ENCODE measurements at places on chromosomes 6 and 20.

DNA sequence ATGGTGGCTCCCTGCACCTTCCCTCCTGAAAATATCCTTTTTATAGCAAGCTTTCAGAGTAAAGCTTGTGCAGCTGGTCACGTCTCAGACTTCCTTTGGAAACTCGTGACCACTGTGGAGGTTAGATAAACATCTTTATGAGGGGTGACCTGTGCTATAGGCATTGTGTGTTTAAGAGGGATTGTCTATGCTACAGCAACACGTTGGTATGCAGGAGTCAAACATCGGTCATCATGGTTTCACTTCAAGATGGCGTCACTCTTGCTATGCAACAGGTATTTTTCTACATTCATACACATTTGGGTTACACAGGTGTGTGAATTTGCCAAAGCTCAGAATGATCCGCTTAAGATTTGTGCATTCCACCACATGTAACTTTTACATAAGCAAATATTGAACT lies 14.6 kb upstream of the BLCAP start:
- DNase-seq = no peak

GRCh38 chr20:62344782-62345181 lies 22.3 kb downstream of the LAMA5 start:
- DNase-seq = no peak

- DNase-seq = no peak
These were observed 38.7 kb downstream of the RGS17 start for GRCh38 chr6:153092082-153093013.

- no peak for DNase-seq
These were observed 95.7 kb downstream of the SHLD1 start for GRCh38 chr20:5845681-5846615.

DNA sequence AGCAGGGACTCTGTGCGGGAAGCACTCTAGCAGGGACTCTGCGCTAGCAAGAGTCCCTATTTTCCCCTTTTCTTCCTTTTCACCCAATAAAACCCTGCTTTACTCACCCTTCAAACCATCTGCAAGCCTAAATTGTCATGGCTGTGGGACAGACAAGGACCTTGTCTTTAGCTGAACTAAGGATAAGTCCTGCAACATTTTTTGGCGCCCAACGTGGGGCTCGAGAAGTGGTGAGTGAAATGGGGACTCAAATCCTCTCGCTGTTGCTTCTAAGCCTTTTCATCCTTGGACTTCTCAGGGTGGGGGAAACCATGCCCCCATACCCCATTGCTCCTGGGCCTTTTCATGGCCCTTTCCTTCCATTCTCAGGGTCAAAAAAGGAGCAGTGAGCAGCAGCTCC lies 46.4 kb downstream of the IMPG1 start:
- DNase-seq = no peak

GRCh38 chr6:139378882-139379341 lies 4.5 kb upstream of the CITED2 start:
- no peak for DNase-seq

GRCh38 chr6:70823651-70824050 lies 133.2 kb downstream of the B3GAT2 start:
- DNase-seq = no peak

DNA sequence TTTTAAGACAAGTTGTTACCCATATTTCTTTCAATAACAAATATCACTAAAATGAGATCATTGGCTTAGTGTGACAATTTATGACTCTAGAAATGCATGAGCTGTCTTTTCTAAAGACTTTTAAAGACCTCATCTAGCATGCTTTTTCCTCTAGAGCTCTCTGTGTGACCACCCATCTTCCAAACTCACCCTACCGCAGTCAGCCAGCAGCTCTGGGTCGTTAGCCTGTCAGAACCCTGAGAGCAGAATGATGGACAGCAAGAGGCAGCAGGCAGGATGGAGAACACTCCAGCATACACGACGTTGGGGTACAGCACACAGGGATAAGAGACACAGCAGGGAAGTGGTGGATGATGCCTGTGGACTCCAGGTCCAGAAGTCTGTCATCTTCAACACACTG lies 45.1 kb upstream of the TBX18 start:
- no peak for DNase-seq

DNA sequence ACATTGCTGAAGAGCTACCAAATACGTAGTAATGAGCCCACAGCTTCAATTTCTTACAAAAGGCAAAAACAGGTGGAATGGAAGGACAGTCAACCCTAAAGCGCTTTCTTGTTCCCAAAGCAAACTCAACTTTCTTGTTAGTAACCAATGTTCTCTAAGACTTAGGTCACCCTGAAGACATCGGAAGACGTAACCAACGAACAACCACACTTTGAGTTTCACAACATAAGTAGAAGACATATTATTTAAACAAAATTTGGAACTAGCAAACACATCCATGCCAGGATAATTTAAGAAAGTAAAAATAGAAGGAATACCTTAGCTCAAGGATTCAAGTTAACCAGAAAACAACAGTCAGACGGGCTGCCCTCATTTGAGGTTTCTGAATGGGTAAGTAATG lies 51.0 kb downstream of the CNKSR3 start:
- no peak for DNase-seq

DNA sequence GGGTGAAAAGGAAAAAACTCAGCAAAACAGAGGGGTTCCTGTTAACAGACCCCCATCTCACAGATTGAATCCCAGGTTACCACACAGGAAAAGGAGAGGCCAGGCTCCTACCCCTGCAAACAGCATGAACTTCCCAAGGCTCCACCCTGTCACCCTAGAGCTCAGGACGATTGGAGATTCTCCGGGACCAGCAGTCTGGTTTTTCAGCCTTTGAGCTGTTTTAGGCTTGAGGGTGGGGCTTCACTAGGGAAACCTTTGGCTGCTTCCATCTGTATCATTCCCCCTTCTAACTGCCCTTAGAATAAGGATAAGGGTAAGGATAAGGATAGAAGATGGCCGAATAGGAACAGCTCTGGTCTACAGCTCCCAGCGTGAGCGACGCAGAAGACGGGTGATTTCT lies 16.0 kb downstream of the C6orf58 start:
- no peak for DNase-seq

DNA sequence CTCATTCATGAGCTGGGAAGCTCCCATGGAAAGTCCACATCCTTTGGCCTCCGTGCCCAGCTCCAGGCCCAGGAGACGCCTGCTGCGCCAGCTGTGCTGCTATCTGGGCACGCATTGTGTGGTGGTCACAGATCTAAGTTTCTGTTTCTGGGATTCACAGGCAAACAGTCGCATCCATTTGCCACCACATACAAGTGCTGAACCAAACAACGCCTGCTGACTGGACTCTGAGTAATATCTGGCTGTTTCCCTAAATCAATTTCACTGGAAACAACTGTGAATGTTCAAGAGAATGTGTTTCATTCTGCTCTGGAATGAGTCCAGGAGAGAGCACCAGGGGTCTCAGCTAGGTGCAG lies 45.5 kb downstream of the IRF4 start:
- DNase-seq = no peak

DNA sequence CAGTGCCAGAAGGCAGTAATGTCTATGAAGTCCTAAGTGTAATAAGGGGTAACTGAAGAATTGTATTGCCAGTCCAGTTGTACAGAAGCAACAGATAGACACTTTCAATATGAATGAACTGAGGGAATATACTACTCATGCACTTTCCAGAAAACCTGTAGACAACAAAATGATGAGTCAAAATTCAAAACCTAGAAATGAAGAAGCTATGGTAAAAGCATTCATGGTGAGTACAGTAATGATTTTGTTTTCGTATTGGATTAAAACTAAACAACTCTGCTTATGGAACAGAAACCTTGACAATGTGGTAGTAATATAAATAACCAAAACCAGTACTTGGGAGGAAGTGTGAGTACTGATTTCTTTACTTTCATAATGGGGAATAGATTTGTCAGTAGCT lies 35.0 kb downstream of the ARMC2 start:
- DNase-seq = no peak

- no peak for DNase-seq
These were observed 79.0 kb upstream of the B3GAT2 start for GRCh38 chr6:71035871-71036270.

DNA sequence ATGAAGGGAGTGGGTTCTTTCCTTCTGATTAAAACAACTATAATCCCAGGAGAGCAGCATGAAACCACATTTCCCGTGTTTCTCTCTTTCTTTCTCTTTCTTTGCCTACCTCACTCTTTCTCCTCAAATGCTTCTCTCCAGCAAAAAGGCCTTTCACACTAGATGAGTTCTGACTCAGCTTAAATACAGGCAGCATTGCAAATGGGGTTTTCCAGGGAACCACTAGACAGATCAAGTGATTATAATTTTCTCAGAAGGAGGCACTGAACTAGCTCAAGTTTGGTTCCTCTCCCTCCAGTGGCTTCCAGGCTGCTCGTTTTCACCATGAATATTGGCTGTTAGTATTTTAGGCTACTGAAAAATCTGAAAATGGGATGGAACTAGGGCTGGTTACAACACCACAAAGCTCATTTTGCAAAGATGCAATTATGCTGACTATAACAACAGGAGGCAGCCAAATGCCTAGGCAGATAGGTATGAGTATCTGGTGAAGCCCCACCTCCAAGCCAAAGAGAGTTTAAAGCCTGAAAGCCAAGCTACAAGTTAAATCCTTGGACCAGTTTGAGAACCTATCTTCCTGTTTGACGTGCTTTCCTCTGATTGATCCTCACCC lies 260.0 kb downstream of the MMUT start:
- no peak for DNase-seq

DNA sequence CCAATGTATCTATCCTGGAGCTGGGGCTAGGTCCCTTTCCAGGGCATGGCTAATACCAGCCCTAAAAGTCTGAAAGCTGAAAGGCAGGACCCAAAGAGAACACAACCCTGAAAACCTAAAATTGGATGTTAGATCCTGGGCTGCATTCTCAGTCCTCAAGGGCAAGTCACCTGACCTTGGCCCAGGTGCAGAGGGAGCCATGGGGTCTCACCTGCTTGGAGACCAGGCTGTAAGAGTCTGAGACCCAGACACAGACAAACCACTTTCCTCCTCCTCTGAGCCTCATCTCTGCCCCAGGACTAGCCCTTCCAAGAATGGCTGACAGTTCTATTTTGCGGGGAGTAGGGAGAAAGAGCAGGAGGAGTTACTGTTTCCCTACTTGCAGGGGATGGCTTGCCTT lies 60.0 kb downstream of the EFCAB8 start:
- DNase-seq = no peak

DNA sequence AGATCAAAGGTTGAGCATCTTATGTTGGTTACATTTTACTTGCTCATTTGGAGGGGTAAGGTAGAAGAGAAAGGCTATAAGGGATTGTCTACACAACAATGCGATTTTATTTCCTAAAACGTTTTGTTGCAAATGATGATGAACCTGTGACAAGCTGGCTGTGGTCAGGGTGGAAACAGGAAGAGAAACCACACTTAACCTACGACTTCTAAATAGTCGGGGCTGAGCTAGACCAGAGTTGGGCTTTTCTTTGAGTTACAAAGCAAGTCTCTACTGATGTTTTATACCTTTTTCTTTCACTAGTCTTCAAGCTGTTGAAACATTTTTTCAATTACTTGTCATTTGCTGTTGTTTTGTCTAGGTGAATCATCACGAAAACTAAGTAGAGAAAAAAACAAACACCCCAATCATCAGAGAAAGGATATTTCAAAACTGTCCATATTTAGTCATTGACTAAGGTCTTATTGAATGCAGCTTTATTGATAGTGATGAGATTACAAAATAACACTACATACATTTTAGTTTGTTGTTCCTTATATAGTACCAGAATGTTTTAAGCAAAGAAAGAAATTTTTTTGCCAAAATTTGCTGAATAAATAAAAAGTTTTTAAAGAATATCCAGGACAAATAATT lies 18.0 kb downstream of the KLHL31 start:
- no peak for DNase-seq

DNA sequence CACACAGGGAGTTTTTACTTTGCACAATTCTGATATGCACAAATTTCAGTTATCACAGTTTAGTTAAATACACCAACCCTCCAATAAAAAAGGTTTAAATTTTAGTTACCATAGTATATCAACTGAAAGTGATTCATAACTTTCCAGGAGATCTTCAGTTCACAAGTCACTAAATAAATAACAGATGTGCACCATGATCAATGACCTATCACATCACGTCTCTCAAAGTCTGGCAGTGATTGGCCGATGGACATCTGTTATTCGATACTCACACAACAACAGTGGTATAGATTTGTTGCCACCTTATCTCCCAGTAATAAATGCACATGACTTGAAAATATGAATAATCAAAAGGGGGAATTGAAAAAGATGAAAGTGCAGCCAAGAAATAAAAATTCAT lies 66.8 kb upstream of the PTCHD4 start:
- DNase-seq = no peak
